Esophagus muscularis mucosa (tissue), 4 donors: ENCODE measurements at places on chromosomes 12 and 14. TPM values are rescaled to one million over a fixed set of nuclear protein-coding genes. Genes with fewer than 3 reads are reported as not detected.

- peak; percentile 91 for DNase-seq
Observed at GRCh38 chr14:98957211-98958047, 314.6 kb downstream of the BCL11B start.

DNA sequence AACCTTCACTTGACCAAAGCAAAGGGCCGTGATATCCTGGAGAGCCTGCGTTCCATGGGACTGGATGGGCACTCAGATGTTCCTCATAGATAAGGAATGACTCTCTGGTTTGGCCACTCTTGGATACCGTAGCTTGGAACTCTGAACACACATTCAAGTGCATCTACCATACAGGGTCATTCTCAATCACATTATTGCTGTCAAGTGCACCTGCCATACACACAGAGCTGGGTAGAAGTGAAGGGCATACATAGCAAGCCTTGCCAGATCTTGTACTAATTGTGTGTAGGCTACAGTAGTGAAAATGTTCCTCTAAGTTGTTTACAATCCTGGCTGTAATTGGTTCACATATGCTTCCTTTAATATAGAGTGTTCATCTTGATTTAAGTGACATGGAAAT is 58.3 kb downstream of the PELI2 start:
- no peak for DNase-seq

DNA sequence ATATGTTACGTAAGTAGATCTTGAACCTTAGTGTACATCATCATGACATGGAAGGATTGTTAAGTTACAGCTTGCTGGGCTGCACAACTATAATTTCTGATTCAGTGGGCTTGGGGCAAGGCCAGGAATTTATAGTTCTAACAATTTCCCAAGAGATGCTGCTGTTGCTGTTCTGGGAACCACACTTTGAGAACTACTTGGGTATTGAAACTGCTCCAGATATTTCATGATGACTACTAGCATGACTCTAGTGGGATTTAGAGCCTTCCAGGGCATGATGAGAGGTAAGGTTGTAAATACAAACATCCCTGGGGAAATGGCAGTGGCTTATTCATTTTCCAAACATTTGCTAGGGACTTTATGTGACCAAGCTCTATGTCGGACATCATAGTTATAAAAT is 904.8 kb upstream of the SEL1L start:
- no peak for DNase-seq

GRCh38 chr12:116136340-116136739 is 141.2 kb downstream of the MED13L start:
- no peak for DNase-seq

ABCD2 gene
- total RNA-seq: 0.39 TPM

- no peak for DNase-seq
Observed at GRCh38 chr14:74401504-74402241, 24.3 kb downstream of the SYNDIG1L start.

DNA sequence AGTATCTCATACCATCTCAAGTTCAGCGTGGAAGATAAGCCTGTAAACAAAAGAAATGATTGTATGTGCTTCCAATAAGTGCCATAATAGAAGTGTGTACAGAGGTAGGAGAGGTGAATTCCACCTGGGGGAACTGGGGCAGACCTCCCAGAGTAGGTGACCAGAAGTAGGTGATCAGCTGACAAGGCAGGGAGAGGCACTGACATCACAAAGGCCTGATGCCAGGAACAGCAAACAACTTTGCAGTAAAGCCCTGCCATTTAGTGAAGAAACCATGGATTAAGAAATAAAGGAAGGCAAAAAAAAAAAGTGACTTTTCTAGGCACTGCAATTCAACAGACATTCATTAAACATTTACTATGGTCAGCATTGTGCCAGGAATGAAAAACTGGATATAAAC is 31.1 kb downstream of the NR1H4 start:
- DNase-seq: no peak

- no peak for DNase-seq
Observed at GRCh38 chr12:65606008-65606766, 218.1 kb upstream of the HMGA2 start.

GRCh38 chr12:130336723-130337487 is 782 bp upstream of the PIWIL1 start:
- peak; percentile 79 for DNase-seq

LMNTD1 gene
- total RNA-seq: 1.8 TPM

NELL2 gene
- total RNA-seq: 0.42 TPM

KRT85 gene
- not detected for total RNA-seq

USP15 gene
- 50.2 TPM for total RNA-seq

ABHD4 gene
- total RNA-seq: 18.7 TPM

LHX5 gene
- total RNA-seq: not detected

WDR89 gene
- total RNA-seq: 4.5 TPM

YLPM1 gene
- 38.6 TPM for total RNA-seq

CIDEB gene
- total RNA-seq: 6.7 TPM

DNA sequence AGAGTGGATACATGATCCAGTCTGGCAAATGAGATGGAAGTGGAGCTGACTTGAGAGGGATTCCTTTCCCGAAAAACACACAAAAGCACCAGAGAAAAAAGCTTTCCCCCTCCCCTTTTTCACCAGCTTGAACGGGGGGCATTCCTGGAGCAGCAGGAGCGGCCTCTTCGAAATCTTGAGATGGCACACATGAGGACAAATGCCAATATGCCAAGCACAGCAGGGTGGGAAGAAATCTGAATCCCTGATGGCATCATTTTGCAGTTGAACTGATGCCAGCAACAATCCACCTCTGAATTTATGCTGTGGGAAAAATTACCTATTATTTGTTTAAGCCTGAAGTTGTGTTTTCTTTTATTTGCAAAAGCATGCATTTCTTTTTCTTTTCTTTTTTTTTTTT is 29.7 kb upstream of the BICD1 start:
- DNase-seq: no peak

TAS2R13 gene
- total RNA-seq: 0.78 TPM

DNA sequence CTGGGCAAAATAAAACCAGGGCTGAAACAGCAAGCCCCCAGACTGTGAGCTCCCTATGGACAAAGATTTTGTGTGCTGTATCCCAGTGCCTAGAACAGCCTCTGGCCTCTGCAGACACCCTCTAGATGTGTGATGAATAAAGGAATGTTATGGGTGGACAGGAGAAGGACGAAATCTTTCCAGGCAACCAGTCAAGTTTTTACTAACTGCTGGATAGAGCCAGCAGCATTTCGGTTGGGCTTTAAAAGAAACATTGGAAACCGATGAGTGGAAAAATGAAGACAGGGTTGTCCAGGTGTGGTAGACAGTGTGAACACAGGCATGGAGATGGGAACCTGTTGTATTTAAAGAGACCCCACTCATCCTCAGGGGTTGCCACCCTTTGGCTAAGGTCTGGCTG is 4.0 kb downstream of the CHGA start:
- no peak for DNase-seq

DNA sequence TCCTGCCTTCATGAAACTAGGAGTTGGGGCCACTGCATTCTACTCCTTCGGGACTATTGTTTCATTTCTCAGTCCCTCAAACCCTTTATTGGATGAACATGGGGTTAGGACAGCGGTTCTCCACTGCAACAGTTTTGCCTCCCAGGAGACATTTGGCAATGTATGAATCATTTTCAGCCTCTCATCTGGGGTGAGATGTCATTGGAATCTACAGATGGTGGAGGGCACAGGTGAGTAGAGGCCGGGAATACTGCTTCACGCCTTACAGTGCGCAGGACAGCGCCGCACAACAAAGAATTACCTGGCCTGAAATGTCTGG is 649 bp upstream of the GNPNAT1 start:
- no peak for DNase-seq

GRCh38 chr12:109606320-109607028 is 32.9 kb downstream of the MVK start:
- DNase-seq: no peak

DNA sequence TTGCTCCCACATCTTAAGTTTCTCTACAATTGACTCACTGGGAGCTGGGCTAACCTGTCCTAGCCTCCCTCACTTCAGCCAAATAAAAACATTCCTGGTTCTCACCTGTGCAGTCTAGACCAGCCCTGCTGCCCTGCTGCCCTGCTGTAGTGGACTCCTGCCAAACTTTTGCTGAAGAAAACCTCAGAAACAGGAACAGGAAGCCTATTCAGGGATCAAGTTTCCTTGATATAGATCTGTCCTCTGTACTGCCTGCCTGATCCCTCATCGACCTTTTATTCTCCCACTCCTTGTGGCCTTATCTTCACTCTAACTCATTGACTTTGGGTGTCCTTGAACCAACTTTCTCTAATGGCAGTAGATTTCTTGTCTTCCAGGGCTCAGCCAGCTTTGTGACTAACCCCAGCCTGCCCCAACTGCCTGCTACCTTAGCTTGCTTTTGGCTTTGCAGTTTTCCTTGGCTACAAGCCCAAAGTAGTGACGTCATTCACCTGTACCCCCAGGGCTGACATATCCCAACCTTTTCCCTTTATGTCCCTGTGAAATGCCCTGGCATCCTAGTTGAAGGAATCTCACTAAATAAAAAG is 234.8 kb downstream of the DUSP6 start:
- no peak for DNase-seq

CMKLR1 gene
- 10.2 TPM for total RNA-seq

DNA sequence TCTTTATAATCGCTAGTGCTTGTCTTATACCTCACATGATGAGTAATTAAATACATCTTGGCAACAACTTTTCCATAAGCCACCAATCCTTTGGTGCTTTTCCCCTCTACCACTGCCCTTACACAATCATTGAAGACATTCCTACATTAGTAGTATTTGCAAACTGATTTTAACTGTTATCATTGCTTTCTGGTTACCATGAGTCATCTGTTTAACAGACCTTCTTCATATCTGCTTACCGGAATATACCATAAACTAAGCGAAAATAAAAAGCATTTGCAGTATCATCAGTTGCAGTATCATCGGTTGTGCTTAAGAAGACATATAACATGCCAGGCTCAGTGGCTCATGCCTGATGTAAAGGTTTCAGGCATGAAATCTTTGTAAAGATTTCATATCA is 54.8 kb upstream of the PLEKHA5 start:
- DNase-seq: no peak

LRRK2 gene
- 28.0 TPM for total RNA-seq

AQP2 gene
- total RNA-seq: not detected

- no peak for DNase-seq
Observed at GRCh38 chr12:74415633-74416032, 122.0 kb upstream of the ATXN7L3B start.

- DNase-seq: no peak
Observed at GRCh38 chr12:49987625-49988303, 15.0 kb downstream of the AQP6 start.

HOXC4 gene
- total RNA-seq: 2.1 TPM

GRCh38 chr12:49854976-49855375 is 12.1 kb upstream of the BCDIN3D start:
- peak; percentile 82 for DNase-seq

- no peak for DNase-seq
Observed at GRCh38 chr14:64045091-64045490, 192.3 kb downstream of the SYNE2 start.
